Activated naive CD8-positive, alpha-beta T cell treated with anti-CD3 and anti-CD28 coated beads, Interleukin-2, amount 10 ng/mL, durations not matched to agents 7 days and 5 days (primary cell): ENCODE measurements at places on chromosomes 12 and 14. TPM values are rescaled to one million over a fixed set of nuclear protein-coding genes. Genes with fewer than 3 reads are reported as not detected.

DNA sequence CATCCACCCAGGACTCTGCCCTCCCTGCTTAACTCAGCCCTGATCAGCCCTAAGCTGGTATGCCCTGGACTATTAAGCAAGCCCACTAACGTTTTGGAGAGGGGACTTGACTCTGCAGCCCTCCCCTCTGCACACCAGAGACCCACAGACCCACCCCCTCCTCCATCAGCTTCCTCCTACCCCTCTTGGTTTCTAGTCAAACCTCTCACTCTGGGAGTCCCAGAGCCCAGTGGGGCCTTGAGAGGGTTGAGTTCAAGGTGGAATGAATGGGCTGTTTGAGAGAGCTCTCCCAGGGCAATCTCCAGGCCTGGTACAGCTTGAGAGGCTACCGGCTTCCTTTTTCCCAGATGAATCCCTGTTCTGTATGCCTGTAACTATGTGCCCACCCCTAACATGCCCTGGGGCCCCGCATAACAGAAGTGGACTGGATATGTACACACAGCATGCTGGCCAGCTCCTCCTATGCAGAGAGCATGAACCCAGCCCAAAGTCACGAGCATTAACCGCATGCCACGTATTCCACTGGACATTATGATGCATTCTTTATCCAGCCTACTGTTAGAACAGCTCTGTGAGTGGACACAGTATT, 43.6 kb downstream of the IRF2BPL start:
- H3K4me3 ChIP-seq = no peak overlapping the region
- peaks cover 13% of the 10 kb centered on the region for H3K4me1 ChIP-seq
- no peak overlapping the region for H3K27ac ChIP-seq
- H3K36me3 ChIP-seq = peaks cover 5% of the 10 kb centered on the region
- H3K27me3 ChIP-seq = peaks cover 3% of the 10 kb centered on the region
- DNase-seq = no peak

- DNase-seq = no peak
- H3K36me3 ChIP-seq = no peaks in the 10 kb centered on the region
- H3K4me1 ChIP-seq = peaks cover 3% of the 10 kb centered on the region
- no peaks in the 10 kb centered on the region for H3K27me3 ChIP-seq
- H3K4me3 ChIP-seq = no peak overlapping the region
- no peak overlapping the region for H3K27ac ChIP-seq
Measured at GRCh38 chr14:23141706-23142444, 22.8 kb upstream of the CEBPE start.

GRCh38 chr14:102774391-102775153, 2.7 kb upstream of the TRAF3 start:
- peaks cover 3% of the 10 kb centered on the region for H3K36me3 ChIP-seq
- peak overlapping the region; percentile 79 for H3K27ac ChIP-seq
- H3K4me3 ChIP-seq = peak overlapping the region; percentile 47

GRCh38 chr12:92233346-92234015, 87.8 kb upstream of the BTG1 start:
- no peak overlapping the region for H3K4me3 ChIP-seq
- DNase-seq = no peak
- peaks cover 4% of the 10 kb centered on the region for H3K36me3 ChIP-seq
- H3K4me1 ChIP-seq = peaks cover 6% of the 10 kb centered on the region

DNA sequence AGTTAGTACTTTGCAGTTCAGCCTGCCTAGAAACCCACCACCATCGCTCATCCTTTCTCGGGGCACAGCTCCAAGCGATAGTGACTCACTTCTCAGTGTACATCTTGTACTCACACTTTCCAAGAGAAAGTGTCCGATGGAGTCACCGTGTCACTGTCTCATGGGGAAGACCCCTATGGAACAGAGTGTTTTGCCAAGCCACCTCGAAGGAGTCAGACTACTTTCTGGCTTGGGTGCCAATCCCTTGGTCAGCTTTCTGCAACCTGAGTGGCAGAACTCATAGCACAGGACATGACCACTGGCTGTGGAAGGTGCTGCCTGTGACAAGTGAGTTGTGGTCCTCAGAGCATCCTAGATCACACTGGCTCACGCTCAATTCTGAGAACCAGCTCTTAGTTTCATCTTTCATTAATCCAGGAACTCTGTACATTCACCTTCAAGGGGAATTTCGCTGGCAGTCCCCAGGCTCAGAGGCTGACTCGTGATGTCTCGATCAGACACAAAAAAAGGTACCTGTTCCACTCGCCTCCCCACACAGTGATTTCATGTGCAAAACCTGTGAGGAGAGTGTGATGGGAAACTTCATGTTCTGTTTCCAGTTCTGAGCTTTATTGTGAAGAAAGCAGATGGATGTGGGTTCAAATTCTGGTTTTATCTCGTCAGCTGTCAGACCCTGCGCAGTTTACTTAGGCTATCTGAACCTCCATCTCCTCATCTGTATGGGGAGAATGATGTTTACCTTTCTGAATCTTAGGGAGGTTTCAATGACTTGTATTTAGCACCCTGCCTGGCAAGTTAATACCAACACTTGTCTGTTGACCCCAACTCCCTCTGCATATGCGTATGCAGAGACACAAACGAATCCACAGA, 127.3 kb upstream of the CCND2 start:
- peaks cover 5% of the 10 kb centered on the region for H3K36me3 ChIP-seq
- no peak for DNase-seq
- no peaks in the 10 kb centered on the region for H3K27me3 ChIP-seq
- H3K4me3 ChIP-seq = peak overlapping the region; percentile 69
- peaks cover 79% of the 10 kb centered on the region for H3K4me1 ChIP-seq

TAS2R50 gene
- 1.1 TPM for total RNA-seq
